ENCODE measurements at places on chromosomes 13 and 19. TPM values are rescaled to one million over a fixed set of nuclear protein-coding genes. Genes with fewer than 3 reads are reported as not detected.

The KLF1 gene
- total RNA-seq, result 0.34 TPM

The PPP2R1A gene
- total RNA-seq, result 244 TPM

The CEACAM7 gene
- total RNA-seq, result not detected

The ZNF177 gene
- 1.0 TPM for total RNA-seq

The TMEM255B gene
- total RNA-seq, result 1.1 TPM

The ZNF132 gene
- 4.3 TPM for total RNA-seq

The ZNF737 gene
- total RNA-seq, result 10.7 TPM

The RASAL3 gene
- 83.4 TPM for total RNA-seq

The CBARP gene
- 0.33 TPM for total RNA-seq

The BCAM gene
- total RNA-seq, result not detected

The NANOS3 gene
- 0.80 TPM for total RNA-seq

The EBI3 gene
- 6.7 TPM for total RNA-seq

The CEACAM19 gene
- total RNA-seq, result 1.4 TPM

The NMRK2 gene
- not detected for total RNA-seq

The LRFN3 gene
- 7.1 TPM for total RNA-seq

The SPATA13 gene
- 59.4 TPM for total RNA-seq

The ZNF491 gene
- total RNA-seq, result 0.87 TPM

The PSG4 gene
- total RNA-seq, result not detected

The SIGLEC11 gene
- not detected for total RNA-seq

The SKA3 gene
- total RNA-seq, result 54.2 TPM

The DKKL1 gene
- not detected for total RNA-seq

The PSG7 gene
- total RNA-seq, result not detected

Measured in activated naive CD8-positive, alpha-beta T cell treated with anti-CD3 and anti-CD28 coated beads for 36 hours (primary cell).